Stimulated activated CD4-positive, alpha-beta T cell treated with anti-CD3 and anti-CD28 coated beads, Interleukin-2, amount 100 ng/mL, for 24 hours (primary cell): ENCODE measurements at places on chromosomes 5 and 9.

GRCh38 chr9:112273876-112274275, 59.5 kb downstream of the PTBP3 start:
- DNase-seq: no peak

DNA sequence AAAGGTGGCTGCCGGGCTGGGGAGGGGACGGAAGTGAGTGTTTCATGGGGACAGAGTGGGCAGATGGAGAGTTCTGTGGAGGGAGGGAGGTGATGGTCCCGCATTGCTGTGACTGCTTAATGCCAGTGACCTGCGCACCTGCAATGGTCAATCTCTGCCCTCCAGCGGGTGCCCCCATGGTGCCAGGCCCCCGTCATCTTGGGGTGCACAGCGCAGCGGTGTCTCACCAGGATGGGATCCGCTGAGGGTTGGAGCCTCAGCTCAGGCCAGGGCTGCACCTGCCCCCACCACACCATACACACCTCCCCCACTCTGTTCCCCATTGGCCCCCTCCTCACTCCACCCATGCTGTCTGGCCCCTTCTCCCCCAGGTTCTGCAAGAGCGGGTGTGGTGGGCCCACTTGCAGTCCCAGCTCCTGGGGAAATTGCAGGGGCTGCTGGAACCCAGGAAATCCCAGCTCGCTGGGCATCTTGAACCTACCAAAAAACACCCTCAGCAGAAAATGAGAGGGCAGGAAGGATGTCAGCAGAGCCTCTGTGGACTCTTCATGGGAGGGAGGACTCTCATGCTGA, 12.1 kb upstream of the CAMSAP1 start:
- DNase-seq: no peak

DNA sequence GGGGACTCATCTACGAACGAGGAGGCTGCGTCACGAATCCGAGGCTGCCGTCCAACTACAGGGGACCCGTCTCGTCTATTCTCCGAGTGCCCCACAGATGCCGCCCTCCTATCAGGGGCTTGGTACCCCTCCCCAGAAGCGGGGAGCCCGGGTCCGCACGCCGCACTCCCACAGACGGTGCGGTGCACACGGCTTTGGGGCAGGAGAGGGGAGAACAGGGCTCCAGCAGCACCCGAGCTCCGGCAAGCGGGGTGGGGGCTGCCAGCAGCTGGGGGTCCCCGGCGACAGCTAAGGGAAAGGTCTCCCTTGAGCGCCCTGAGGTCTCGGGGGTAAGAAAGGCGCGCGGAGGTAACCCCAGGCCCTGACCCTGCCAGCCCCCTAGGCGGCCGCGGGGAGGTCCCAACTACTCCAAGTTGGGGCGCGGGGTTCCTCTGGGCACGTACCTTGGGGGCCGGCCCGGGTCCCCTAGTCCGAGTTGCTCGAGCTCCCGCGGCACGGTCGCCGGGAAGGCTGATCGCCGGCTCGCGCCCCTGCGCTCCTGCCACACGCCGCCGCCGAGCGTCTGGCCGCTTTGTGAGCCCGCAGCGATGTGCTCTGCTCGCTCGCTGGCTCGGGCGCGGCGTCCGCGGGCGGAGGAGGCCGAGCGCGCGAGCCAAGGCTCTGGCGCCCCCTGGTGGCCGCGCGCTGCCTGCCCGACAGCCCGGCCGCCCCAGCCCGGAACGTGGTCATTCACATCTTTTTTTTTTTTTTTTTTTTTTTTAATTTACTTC, at the start of gene SPOCK1:
SPOCK1 (minus strand) TSS at position 591 of the 770 bp plus-strand sequence.
- peak; percentile 78 for DNase-seq

DNA sequence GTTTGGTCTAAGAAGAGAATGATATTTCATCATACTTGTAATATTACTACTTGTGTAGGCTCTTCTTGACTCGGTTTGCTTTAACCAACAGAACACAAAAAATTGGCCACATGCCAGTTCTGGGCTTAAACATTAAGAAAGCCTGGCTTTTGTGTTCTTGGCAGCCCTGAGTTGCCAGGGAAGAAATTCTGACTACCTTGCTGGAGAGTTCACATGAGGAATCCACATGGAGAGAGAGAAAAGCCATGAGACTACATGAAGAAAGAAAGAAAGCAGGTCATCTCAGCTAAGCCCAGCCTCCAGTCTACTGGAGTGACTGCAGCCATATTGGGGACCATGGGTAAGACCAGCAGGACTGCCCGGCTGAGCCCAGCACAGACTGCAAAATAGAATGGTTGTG, 524.8 kb downstream of the RAB3C start:
- no peak for DNase-seq

GRCh38 chr5:2489306-2489705, 262.2 kb downstream of the IRX2 start:
- no peak for DNase-seq
